ENCODE measurements at places on chromosomes 6 and 20.

- DNase-seq, result no peak
These were observed 3.6 kb downstream of the EPB41L2 start for GRCh38 chr6:131059486-131059885.

DNA sequence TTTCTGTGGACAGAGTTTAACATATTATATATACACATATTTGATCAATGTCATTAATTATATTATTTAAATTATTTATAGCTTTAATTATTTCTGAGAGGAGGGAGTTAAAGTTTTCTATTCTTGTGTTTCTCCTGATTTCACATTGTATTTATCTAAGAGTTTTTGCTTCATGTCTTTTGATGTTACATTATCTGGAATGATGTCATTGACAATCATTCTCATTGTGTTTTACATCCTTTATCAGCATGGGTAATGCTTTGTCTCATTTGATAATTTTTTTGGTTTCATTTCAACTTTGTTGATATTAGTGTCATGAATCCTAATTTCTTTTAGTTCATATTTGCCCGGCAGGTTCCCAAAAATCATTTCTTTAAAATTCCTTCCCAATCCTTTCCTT lies 56.7 kb upstream of the TOX2 start:
- DNase-seq, result no peak

DNA sequence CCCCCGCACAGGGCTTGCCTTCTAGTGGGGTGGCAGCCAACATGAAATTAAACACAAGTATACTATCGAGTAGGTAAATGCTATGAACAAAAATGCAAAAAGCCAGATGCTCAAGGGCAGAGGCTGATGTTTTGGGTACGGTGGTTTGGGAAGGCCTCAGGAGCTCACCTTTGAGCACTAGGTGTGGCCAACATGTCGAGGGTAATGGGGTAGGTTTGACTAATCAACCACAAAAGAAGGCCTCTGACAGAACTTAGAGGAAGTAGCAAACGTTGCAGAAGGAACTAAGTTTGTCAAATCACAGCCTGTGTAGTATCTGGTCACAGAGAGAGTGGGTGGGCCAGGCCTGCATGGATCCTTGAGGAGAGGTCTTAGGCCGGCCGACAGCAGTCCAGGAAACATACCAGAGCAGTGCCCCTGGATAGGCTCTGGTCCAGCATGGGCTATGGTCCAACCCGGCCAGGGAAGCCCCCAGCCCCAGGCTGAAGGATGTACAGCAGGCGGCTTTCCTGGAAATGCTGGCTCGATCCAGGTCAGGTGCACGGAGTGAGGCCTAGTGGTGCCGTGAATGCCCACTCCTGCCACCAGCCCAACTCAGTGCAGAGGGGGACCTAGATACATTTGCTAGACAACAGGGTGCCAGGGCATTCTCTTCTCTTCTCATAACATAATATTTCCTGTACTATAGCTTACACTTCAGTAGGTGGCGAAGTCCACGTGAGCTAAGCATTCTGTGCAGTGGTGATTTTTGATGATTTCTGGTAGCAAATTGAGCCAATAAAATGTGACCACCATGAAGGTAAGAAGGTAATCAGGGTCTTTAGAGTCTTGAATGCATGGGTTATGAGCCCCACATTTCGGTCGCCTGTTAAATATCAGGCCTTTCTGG lies 56.3 kb upstream of the CD93 start:
- no peak for DNase-seq

DNA sequence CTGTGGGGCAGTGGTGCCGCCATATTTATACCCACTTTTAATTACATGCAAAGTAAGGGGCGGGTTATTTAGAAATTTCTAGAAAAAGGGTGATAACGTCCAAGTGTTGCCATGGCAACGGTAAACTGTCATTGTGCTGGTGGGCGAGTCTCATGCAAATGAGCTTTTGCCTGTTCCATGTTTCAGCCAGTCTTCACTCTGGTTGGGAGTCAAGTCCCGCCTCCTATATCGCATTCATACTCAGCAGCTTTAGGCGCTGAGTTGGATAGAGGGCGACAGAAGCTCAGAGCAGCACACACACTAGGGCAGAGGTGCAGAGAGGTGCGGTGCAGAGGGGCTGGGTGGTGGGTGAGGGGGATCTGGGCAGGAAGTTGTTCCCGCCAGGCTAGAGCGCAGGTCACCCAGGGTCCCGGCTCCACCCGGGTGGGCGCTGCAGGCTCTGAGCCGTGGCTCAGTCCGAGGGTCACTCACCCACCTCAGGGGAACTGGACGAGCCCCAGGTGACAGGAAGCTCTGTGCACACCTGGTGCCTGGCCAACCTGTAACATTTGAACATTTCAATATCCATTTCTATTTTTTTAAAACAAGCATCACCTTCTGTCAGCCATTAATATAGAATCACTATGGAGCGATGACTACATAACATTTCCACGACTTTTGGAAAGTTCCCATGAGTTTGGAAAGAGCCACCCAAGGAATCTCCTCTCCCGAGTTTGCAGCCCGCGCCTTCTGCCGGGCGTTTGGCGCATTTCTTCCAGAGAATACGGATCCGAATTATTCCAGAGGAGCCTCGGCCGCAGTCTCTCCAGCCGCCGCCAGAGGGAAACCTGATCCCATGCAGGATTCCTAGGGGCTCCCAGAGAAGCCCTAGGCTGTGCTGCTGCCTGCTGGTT lies 89.1 kb upstream of the PHACTR3 start:
- peak; percentile 55 for DNase-seq

DNA sequence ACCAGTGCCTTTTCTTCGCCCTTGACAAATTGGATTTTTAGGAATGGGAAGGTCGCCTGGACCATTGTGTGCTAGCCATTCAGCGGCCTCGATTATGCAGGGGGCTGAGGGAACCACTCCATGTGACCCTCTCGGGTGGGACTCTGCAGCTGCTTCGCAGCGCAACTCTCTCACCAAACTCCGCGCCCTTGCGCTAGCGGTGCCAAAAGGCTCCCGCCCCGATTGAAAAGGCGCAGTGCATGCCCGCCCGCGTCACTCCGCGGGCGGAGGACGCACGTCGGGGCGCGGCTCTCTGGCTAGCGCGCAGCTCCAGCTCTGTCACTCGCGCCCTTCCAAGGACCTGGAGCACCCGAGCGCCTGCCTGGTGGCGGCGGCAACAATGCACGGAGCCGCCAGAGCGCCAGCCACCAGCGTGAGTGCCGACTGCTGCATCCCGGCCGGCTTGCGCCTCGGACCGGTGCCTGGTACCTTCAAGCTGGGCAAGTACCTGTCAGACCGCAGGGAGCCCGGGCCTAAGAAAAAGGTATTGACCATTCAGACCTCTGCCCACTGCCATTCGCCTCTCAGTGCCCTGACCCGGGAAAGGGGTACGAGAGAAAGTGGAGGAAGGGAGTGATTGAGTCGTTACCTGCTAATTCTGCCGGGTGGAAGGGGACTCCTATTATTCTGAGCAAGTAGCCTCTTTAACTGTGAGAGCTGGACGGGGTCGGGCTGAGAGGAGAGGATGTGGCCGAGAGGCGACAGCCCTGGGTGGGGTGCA lies at the start of gene PRDM13:
Gene PRDM13, plus strand, starts transcription at position 178 of the 760 bp plus-strand sequence. Its CDS starts 202 bp downstream, at position 380.
- DNase-seq, result no peak

GRCh38 chr6:143652841-143653331 lies 24.9 kb upstream of the PHACTR2 start:
- no peak for DNase-seq

GRCh38 chr6:85641897-85642773 lies 551 bp downstream of the SYNCRIP start:
- no peak for DNase-seq

DNA sequence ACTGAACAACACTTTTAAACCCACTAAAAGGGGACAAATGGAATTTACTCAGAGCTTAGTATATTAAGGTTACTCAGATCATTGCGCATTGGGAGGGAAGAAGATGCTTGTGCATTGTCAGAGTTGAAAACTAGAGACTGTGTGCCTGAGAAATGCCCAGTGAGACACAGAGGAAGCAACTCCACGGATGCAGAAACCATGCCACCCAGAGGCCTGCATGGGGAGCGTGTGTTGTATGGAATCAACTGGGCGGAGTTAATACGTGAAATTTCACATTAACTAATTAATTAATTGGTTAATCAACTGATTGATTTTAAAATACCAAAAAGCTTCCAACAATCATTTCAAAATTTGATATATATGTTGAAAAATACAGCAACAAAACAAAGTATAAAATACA lies 391.6 kb downstream of the PLCB1 start:
- no peak for DNase-seq

DNA sequence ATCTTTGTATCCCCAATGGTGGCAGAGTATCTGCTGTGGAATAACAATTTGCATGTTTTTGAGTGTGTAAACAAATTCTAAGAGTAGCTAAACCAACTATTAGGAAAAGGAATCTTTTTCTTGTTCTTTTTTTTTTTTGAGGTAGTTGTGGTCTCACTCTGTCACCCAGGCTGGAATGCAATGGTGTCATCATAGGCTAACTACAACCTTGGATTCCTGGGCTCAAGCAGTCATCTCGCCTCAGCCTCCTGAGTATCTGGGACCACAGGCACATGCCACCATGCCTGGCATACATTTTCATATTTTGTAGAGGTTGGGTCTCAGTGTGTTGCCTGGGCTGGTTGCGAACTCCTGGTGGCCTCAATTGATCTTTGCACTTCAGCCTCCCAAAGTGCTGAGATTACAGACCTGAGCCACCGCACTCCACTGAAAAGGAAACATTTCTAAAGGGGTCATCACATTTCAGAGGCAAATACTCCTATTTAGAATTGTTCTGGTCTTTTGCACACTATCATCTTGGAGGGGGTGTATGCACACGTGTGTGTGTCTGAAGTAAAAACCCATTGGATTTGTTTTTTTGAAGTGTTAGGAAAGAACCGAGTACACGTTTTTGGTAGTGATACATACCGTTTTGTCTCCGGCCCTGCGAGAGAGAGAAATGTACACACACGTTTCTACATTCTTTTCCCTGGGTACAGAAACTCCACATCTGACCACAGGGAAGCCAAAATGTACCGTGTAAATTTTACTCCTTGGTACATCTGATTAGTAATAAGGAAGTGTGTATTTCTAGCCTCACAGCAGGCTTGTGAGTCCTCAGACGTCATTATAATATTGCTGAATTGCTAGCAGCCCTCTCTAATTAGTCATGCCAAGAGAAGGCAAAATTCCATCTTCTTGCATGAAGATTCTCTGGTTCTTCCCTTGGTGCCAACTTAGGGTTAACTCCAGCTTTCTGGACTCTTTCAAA lies 183.6 kb downstream of the JARID2 start:
- no peak for DNase-seq

DNA sequence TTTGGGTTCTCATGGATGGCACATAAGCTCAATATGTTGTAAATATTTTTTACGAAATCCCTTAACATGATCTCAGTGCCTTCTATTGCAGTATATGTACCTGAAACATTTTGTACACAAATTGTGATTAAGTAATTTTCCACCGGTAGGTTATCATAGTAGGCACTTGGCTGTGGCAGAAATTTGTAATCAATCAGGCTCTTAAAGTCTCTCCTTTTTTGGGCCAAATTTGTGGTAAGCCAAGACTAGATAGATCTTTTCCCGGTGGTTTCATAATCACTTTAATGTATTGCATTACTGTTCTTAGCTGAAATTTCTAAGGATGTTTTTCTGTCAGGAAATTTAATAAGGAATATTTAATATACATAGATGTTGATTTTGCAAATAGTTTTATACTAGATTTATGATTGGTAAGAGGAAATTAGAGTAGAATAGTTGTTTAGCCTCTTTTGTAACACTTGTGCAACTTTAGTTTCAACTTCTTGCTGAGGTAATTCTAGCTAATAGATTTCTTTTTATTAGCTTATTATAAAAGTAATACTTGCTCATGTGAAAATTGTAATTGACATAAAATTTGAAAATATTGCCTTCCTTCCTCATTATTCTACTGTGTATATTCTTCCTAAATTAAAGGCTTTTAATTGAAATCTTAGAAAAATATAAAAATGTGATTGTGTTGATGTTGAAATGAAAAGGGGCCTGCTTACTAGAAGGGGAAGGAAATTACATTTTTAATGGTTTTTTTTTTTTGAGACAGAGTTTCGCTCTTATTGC lies 3.2 kb downstream of the PCMT1 start:
- DNase-seq, result no peak

DNA sequence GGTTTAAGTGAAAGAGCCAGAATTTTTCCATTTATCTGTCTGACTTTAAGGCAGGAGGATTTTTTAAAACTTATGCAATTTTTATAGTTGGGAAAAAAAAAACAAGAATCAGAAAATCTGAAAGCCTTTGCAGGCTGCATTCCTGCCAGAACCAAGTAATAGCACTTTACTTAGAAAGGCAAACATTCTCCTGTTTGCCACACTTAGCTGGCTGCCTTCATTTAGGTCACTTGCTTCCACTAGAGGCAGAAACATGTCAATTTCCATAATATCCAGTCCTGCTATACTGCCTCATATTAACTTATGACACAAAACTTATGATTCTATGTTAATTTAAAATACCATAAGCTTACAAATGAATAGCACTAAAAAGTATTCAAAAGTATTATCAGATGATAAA lies 425.8 kb downstream of the FRK start:
- no peak for DNase-seq

DNA sequence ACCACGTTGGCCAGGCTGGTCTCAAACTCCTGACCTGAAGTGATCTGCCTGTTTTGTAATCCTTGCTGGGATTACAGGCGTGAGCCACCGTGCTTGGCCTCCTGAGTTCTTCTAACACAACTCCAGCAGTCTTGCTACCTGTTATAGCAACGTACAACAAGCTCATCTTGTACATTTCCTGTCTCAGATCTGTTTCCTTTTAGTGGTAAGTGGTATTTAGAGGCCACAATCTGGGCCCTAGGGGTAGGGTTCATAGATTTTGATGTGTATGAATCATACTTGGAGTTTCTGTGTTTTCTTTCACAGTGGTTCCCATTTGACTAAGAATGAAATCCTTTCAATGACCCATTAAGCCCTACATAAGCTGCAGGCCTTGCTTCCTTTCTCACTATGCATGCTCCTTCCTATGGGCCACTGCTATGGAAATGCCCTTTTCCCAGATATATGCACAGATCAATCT lies 27.1 kb upstream of the SYNCRIP start:
- peak; percentile 52 for DNase-seq

GRCh38 chr6:47083586-47084047 lies 41.5 kb upstream of the ADGRF1 start:
- DNase-seq, result no peak

GRCh38 chr6:34305982-34306708 lies 57.3 kb upstream of the SMIM29 start:
- no peak for DNase-seq

GRCh38 chr6:38493931-38494547 lies 145.7 kb downstream of the BTBD9 start:
- peak; percentile 67 for DNase-seq

GRCh38 chr6:34149831-34150400 lies 4.0 kb upstream of the GRM4 start:
- no peak for DNase-seq

GRCh38 chr6:82775361-82775760 lies 290.3 kb downstream of the UBE3D start:
- no peak for DNase-seq

- DNase-seq, result no peak
These were observed 210.6 kb upstream of the SOX4 start for GRCh38 chr6:21382821-21383449.

DNA sequence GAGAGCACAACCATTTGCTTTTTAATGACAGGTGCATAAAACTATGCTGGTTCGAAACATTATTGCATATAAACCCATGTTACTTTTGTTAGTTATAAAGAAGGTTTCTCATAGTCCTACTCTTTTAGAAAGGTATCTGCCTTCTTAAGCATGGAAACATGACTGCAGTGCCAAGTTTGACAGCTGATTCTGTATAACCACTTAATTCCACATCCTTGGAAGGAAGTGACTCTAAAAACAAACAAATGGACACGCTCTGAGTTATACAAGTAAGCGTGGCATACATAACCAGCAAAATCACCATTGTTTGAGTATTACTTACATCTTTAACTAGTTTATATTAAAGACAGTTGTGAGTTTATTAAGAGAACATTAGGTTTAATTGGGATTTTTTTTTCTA lies 125.0 kb upstream of the HDGFL1 start:
- DNase-seq, result no peak

GRCh38 chr6:31493875-31494694 lies 3.9 kb upstream of the MICB start:
- peak; percentile 63 for DNase-seq
